Caki2 (cell line): ENCODE measurements at places on chromosomes 1 and 21.
A peak's percentile ranks its signal among the peaks of the same experiment; 100 is the strongest.

DNA sequence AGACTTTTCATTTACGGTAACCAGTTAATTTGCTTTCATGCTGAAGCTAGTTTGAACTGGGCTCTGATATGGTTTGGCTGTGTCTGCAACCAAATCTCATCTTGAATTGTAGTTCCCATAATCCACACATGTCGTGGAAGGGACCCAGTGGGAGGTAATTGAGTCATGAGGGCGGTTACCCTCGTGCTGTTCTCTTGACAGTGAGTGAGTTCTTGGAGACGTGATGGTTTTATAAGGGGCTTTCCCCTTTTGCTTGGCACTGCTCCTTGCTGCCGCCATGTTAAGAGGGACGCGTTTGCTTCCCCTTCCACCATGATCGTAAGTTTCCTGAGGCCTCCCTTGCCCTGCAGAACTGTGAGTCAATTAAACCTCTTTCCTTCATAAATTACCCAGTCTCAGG lies 10.3 kb upstream of the FHAD1 start:
- peak; percentile 52 for DNase-seq

GRCh38 chr1:181809991-181810545 lies 251.4 kb downstream of the ZNF648 start:
- DNase-seq = peak; percentile 30

DNA sequence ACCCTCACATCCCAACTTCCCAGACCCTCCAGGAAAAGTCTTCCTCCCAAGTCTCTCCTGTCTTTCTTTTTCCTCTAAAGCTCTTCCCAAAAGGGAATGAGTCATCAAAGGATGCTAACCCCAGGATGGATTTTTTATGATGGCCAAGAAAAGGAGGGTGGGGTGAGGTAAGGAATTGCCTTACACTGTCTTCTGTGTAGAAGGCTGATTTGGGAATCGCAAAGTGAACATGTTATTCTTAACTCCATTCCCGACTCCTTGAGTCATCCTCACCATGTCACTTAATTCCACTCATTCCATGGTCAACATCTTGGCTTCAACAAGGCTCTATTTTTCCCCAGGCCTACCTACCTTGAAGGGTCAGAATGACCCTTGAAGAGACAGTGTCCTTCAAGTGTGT lies 44.0 kb downstream of the TBX15 start:
- no peak for DNase-seq

GRCh38 chr1:56584910-56585528 lies 5.7 kb upstream of the PLPP3 start:
- DNase-seq = peak; percentile 43

DNA sequence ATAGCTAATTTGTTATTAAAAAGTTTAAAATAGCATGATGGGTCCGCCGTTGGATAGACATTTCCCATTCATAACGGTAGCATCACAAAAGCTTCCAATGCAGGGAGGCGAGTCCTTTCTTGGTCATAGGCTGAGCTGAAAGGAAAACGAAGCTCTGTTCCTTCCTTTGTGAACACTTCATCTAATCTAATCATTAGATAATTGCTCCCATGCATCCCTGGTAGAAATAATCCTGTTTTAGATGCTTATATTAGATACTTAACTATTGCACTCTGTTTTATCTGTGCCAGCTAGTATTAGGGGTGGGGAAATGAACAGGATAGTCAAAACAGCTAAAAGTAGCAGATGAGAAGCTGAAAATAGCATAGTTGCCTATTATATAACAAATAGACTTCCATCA lies 215.0 kb downstream of the SLC35F3 start:
- DNase-seq = no peak

GRCh38 chr21:39850333-39850732 lies 16.9 kb upstream of the PCP4 start:
- DNase-seq = no peak

- peak; percentile 30 for DNase-seq
These were observed 1.1 kb downstream of the GABPA start for GRCh38 chr21:25735646-25736597.

- no peak for DNase-seq
These were observed 15.8 kb downstream of the SYNJ1 start for GRCh38 chr21:32712043-32712442.

DNA sequence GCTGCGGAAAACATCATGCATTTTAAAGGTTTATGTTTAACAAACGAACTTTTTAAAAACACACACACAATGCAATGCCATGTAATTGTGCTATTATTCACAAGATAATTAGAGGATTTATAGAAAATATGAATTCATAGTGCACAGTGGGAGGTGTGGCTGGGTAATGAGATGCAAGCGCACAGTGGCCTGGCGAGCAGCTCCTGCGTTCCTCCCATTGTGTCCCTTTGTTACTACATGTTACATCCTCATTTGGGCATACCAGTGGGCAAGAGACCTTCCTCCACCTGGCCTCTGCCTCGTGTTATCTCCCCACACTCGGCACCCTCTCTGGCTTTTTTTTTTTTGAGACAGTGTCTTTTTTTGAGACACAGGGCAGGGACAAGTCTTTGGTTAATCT lies 30.0 kb upstream of the TENT5B start:
- DNase-seq = no peak

DNA sequence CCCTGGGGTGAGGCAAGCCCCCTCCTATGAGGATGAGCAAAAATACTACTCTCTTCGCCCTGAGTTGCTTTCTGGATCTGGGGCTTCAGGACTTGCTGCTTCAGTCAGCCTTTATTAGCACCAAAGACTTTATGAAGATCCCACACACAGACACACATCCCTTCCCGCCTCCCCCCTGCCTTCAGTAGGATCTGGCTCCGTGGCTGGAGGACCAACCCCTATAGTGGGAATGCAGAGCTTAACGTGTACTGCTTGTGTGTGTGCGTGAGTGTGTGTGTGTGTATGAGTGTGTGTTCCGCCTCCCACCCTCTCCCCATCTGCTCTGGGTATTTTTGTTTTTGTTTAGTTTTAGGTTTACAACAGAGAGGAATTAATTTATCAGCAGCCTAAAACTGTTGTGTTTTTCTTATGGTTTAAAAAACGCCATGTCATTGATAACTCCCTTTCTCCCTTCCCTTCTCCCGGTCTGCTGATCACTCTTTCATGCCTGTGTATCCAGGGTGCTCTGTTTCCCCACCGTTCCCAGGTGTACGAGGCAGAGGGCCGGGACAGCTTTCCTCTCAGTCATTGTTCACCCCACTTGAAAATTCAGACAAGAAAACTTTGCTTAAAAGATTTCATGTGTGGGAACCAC lies 27.5 kb upstream of the ZFP69B start:
- DNase-seq = no peak

DNA sequence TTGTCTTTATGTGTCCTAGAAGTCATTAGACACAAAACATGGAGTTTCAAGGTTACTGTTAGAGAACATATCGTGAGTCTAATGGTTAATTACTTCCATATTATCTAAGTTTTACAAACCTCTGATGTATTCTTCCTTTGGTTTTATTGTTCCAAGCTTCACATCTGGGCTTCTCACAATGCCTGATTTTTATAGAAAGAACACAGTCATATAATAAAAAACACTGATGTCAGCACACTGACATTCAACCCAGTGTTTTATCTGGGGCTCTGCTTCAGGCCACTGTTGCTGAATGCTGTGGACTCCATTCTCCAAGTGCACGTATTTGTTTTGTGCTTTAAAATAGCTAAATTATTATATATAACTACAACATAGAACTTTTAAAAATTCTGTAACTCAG lies 232.9 kb downstream of the SMYD3 start:
- no peak for DNase-seq

DNA sequence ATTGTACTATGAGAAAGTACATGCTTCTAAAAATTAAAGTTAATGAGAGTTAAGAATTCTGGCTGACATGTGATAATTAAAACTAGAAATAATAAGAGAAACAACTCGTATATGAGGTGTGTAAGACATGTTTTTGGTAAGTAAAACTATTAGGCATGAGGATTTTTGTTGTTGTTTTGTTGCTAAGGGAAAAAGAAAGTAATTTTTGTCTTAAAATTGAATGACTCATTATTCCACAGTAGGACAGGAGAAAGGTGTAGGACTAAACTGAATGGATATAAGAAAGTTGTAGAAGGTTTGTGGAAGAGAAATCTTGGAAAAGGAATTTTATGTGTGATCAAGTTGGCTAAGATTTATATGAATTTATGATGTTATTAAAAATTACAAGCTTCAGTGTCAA lies 54.8 kb downstream of the TBX19 start:
- no peak for DNase-seq

DNA sequence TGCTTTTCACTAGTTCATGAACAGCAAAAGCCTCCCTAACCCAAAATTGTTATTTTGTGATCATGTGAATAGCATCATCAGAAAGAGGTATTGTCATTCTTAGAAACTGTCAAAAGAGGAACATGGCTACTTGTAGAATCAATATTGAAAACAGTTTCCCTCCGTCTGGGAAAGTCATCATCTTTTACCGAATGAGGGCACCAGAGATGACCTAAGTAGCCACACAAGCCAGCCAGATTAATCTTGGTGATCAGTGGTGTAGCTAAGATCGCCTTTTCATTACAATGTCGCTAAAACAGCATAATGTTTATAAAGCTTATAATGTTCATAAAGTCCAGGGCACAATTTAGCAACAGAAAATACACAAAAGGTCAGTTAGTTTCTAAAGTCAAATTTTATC lies 136.1 kb downstream of the SIPA1L2 start:
- no peak for DNase-seq

GRCh38 chr1:210373628-210373877 lies 44.9 kb downstream of the HHAT start:
- DNase-seq = no peak

- no peak for DNase-seq
These were observed 6.3 kb downstream of the ERG start for GRCh38 chr21:38492007-38492406.

- DNase-seq = peak; percentile 12
These were observed 30.3 kb downstream of the UBR4 start for GRCh38 chr1:19179597-19180264.

- DNase-seq = no peak
These were observed 1.7 kb downstream of the ETS2 start for GRCh38 chr21:38807441-38807871.

DNA sequence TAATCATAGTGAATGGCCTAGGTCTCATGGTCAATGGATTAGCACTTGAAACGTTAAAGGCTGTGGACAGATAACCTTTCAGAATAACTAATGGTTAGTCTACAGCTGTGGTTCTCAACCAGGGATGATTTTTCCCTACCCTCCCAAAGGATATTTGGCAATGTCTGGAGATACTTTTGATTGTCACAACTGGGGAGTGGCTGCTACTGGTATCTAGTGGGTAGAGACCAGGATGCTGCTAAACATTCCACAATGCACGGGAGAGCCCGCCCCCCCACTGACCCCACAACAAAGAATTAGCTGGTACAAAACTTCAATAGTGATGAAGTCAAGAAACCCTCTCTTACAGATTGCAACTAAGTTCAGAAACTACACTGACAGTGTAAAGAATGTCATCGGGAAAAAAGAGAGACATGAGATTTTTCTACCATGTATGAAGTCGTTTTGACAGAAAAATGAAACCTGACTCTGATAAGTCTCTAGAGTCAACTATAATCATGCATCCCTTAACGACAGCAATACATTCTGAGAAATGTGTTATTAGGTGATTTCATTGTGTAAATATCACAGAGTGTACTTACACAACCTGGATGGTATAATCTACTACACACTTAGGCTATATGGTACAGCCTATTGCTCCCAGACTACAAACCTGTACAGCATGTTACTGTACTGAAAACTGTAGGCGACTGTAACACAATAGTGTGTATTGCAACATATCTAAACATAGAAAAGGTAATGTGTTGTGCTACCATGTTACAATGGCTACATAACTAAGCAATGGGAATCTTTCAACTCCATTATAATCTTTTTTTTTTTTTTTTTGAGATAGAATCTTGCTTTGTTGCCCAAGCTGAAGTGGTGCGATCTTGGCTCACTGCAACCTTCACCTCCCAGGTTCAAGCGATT lies 49.7 kb upstream of the PRDX6 start:
- no peak for DNase-seq

DNA sequence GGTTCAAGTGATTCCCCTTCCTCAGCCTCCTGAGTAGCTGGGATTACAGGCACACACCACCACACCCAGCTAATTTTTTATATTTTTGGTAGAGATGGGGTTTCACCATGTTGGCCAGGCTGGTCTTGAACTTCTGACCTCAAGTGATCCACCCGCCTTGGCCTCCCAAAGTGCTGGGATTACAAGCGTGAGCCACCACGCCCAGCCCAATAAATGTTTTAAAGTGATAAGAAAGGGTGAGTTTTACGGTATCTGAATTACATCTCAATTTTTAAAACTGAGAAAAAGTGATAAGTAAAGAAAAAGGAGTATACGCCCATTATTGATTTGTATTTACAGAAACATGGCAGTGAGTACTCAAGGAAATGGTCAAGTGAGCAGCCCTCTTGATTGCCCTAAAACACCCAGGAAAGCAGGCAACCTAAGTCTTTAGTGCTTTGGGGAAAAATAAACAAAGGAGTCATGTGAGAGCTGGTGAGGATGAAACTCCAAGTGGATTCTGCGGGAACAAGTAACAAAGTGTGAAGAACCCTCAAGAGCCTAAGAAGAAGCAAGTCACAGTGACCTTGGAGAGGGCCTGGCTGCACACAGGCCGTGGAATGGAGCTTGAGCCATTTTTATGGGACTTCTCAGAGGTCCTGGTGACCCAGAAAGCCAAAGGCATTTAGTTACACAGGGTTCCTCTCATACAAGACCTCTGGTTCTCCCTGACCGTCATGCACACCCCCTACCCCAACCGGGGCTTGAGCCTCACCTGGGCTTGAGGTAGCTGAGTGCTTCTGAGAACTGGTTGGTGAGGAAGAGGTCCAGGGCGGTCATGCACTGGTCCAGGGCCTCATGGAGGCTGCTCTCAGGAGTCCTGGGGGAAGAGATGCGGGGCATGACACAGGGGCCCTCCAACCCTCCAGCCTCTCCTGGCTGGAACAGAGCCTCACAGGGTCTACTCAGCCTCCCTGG lies 9.1 kb downstream of the TTC39A start:
- DNase-seq = no peak

DNA sequence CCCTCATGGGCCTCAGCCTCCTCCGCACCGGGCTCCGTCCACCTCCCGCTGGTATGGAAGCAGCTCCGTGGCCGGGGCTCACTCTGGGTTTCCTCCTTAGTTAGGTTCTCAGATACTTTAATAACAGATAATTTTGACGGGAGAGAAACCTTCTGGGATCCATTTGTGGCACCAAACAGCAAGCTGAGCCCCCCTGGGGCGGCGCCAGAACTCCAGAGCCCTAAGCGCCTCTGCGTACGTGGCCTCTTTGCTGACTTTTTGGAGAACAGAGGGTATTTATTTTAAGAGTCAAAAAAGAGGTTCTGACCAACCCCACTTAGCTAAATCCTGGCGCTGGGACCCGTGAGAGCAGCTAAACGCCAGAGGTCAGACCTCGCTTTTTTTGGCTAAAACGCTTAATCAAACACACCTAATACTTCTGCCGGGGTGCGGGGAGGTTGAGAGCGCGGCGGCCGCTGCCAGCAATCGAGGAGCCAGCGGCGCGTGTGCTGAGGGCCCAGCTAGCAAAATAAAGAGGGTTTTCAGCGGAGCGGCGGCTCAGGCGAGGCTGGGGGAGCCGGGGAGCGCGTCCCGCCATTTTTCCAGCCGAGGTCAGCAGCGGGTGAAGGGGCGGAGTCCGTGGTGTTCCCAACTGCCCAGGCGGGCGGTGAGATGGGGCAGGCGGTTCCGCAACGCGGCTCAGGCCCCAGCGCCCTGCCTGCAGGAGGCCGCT lies 171.7 kb downstream of the PRDM16 start:
- DNase-seq = no peak
